ENCODE measurements at places on chromosomes 1 and 21.

DNA sequence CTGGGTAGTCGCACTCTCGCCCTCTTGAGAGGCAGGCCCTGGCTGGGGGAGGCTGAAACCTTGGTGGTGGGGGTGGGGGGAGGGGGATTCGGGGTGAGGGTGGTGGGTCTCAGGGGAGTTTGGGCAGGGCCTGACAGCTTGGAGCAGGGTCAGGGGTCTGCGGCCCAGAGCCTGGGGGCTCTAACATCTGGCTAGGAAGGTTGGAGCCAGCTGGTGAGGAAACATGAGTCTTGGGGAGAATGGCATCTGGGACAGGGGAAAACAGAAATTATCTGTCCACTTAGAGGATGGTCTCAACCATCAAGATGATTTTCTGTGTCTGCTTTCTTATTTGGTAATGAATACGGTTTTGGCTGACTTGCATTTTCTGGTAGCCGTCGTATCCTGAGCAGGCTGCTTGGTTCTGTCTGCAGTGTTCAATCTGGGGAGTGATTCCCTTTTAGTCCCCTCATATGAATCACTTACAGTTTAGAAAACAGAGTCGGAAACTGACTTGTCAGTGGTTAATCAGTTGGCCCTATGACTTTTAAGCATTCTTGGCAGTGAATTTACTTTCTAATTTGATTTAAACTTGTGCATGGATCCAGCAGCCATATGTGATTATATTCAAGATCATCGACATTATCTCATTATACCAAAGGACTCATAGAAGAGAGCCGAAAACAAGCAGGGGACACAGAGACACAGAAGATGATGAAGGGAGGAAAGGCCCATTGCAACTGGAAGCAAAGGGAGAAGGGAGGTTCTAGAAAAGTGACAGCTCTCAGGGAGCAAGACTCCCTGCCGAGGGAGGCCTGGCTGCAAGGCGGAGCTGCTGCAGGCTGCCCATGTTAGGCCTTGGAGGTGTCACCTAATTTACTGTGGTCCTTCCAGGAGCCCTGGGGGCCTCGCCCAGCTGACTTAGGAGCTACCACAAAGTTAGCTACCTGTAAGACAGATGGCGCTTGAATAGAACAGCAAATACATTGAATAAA is 237.6 kb downstream of the SDCCAG8 start:
- no peak for DNase-seq

GRCh38 chr21:42058631-42059111 is 12.4 kb upstream of the UMODL1 start:
- DNase-seq = no peak

GRCh38 chr1:236997882-236998281 is 6.4 kb downstream of the MT1HL1 start:
- DNase-seq = no peak

DNA sequence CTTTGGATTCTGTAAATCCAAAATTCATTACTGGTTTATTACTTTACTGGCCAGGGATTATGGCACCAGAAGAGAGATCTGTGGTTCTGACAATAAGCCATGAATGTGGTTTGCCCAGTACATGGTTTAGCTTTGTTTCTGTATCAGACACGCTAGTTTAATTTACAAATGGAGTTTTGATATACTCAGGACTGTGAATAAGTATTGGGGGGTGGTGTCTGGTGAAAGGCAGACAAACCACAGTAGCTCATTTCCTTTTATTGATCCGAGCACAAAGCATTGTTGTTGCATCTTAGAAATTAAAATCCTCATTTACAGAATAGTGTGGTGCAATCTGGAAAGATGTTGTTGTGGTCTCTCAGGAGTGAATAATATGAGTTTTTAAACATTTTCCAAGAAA is 96.0 kb downstream of the ST6GALNAC3 start:
- DNase-seq = no peak

DNA sequence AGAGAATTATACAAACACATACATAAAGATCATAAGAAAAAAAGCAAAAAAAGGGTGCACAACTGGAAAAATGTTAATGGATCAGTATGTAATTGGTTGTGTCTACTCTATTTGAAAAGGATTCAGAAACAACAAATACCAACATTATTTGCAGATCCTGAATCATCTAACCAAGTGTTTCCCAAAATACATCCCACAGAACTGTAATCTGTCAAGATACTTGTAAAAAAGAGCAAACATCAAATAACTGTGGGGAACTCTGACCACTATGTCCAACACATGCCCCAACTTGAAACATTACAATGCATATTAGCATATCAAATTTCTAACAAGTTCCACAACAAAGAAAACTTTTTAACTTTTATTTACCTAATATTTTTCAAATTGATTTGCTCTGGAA is 22.6 kb downstream of the ANKRD13C start:
- no peak for DNase-seq

- DNase-seq = peak; percentile 58
These were observed 30.9 kb downstream of the AGT start for GRCh38 chr1:230682882-230683610.

DNA sequence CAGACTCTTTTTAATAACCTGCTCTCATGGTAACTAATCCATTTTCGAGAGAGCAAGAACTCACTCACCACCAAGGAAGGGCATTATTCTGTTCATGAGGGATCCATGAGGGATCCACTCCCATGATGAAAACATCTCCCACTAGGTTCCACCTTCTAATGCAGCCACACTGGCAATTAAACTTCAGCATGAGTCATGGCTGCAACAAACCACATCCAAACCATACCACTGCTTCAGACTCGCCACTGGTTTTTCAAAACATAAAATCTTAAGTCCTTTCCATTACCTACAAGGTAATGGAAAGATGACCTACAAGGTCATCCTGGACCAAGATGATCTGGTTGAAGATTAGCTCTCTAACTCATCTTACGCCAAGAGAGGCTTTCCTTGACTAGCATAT is 405.1 kb downstream of the VAV3 start:
- no peak for DNase-seq

GRCh38 chr1:158798531-158798930 is 17.5 kb upstream of the OR6N2 start:
- no peak for DNase-seq

GRCh38 chr1:174397261-174397660 is 50.5 kb upstream of the GPR52 start:
- no peak for DNase-seq

DNA sequence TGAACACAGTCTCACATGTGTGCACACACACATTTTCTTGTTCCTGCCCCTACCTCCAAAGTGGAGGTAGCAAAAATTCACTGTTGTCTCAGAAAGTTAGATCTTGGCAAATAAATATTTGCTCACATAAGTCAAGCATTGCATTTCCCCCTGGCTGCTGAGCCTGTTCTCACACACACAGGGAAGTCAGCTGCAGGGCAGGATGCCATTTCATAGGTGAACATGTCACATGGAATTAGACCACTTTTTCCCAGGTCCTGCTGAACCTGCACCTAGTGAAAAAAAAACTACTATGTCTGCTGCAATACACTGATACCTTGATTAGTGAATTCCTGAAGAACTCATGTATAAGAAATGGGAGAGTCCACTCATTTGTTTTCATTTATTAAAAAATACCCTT is 5.3 kb upstream of the CD55 start:
- no peak for DNase-seq

- no peak for DNase-seq
These were observed 153.0 kb downstream of the KCNJ6 start for GRCh38 chr21:37763298-37763697.

GRCh38 chr1:218478336-218478735 is 133.2 kb downstream of the TGFB2 start:
- no peak for DNase-seq

- DNase-seq = peak; percentile 50
These were observed 110.3 kb downstream of the MRPL39 start for GRCh38 chr21:25496825-25497482.

DNA sequence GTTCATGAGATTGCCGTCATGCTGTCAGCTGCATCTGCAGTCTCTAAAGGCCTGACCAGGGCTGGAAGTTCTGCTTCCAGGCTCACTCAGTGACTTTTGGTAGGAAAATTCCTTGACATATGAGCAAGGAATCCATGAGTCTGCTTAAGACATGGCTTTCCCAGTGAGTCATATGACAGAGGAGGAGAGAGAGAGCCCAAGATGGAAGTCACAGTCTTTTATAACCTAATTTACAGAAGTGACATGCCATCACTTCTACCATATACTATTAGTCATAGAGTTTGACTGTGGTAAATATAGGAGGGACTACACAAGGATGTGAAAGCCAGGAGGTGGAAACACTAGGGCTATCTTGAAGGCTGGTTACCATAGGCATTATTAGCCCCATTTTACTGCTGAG is 115.2 kb downstream of the ROR1 start:
- peak; percentile 93 for DNase-seq

GRCh38 chr1:2644171-2644570 is 11.4 kb upstream of the MMEL1 start:
- DNase-seq = no peak

DNA sequence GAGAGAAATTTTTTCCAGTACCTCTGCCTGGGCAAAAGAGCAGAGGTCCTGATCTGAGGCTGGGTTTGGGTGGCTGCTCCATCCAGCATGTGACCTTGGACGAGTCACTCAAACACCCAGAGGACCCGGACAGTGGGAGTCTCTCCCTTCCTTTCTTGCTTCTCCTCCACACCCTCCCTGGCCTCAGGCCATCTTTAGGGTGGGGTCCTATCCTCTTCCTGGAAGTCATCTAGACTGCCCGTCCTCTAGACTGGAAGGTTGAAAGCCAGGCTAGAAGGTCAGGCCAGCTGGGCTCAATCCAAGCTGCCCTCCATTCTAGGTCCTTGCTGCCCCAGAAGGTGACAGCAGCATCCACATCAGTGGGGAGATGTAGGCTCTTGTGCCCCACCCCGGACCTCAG is 599.5 kb downstream of the MATN1 start:
- no peak for DNase-seq

- peak; percentile 58 for DNase-seq
These were observed 83.3 kb downstream of the MPZL1 start for GRCh38 chr1:167805041-167805556.

GRCh38 chr1:181090641-181091126 is 2.2 kb downstream of the IER5 start:
- DNase-seq = peak; percentile 30

GRCh38 chr1:236397173-236397759 is 3.2 kb downstream of the EDARADD start:
- no peak for DNase-seq

DNA sequence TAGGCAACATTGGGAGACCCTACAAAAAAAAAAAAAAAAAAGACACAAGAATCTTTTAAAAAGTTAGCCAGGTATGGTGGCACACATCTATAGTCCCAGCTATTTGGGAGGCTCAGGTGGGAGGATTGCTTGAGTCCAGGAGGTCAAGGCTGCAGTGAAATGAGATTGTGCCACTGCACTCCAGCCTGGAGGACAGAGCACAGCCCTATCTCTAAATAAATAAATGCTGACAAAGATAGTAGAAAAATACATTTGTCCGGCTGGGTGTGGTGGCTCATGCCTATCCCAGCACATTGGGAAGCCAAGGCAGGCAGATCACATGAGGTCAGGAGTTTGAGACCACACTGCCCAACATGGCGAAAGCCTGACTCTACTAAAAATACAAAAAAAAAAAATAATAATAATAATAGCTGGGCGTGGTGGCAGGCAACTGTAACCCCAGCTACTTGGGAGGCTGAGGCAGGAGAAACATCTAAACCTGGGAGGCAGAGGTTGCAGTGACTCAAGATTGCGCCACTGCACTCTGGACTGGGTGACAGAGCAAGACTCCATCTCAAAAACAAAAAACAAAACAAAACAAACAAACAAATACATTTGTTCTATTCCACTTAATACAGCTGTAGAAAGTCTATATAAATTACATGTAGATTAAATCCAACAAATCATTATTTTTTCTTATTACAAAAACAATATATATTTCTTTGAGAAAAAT is 48.5 kb downstream of the PHACTR4 start:
- DNase-seq = no peak

DNA sequence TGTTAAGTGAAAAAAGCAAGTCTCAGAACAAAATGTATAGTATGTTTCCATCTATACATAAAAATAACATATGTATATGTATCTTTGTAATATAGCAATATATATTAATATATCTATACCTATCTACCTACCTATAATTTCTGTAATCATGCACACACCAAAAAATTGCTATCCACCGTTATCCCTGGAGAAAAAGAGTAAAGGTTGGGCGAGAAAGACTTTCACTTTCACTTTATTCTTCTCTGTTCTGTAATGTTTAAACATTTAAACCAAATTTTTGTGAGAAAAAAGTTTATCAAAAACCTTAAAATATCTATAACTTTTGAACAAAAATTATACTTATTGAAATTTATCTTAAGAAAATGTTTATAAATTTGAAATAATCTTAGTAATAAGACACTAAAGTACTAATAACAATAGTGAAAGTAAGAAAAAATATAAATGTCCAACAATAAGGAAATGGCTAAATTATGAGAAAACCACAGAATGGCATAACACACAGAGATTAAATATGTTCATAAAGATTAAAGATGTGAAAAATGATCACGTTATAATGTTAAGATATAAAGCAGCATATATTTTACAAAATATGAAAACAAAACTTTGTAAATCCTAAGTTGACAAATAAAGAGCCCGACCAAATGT is 74.0 kb upstream of the LRRC53 start:
- DNase-seq = no peak

DNA sequence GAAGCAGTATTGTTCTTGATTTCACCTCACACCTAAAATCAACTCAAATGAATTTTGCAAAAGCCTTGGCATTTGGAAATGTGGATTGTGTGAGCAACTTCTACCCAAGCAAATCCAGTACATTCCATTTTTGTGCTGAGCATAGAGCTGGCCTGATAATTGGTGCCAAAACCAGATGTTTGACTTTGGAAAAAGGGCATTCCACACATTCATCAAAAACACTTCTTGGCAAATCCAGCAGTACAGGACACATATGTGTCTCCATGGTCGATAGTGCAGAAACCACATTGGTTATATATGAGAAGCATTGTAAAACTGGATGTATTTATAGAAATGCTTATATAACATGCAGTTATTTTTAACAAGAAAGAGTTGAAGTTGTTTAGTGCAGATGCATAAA is 210.4 kb downstream of the KCNK2 start:
- peak; percentile 33 for DNase-seq

- no peak for DNase-seq
These were observed 12.4 kb upstream of the THRAP3 start for GRCh38 chr1:36211841-36212240.

DNA sequence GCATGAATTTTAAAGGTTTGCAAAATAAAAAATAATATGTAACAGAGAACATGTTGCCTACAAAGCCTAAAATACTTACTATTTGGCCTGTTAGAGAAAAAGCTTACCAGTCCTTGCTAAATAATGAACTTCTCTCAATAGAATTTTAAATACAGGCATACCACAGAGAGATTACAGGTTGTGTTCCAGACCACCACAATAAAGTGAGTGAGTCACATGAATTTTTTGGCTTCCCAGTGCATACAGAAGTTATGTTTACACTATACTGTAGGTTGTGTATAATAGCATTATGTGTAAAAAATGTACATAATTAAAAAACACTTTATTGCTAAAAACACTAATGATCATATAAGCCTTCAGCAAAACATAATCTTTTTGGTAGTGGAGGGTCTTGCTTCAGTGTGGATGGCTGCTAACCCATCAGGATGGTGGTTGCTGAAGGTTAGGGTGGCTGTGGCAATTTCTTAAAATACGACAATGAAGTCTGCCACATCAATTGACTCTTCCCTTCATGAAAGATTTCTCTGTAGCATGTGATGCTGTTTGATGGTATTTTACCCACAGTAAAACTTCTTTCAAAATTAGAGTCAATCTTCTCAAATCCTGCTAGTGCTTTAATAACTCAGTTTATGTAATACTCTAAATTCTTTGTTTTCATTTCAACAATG is 48.6 kb downstream of the SCYL3 start:
- no peak for DNase-seq
